ENCODE measurements at places on chromosomes 12 and 14.

DNA sequence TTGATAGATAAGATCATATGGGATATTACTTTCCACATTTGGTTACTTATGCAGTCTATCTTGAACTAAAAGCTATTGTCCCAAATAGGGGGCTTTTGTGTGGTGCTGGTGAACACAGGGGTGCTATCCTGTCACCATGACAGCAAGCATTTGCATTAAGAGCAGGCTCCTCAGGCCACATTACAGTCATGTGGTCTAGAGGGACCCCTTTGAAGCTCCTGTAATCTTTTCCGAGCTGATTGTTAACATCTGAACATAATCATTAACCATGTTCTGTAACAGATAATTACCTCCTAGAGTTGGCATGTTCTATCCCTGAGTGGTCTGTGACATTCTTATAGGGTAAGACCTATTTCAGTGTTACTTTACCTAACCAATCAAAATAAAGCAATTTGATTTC lies 178.8 kb downstream of the KTN1 start:
- DNase-seq: no peak

- no peak for DNase-seq
Measured at GRCh38 chr14:75268633-75269550, 9.7 kb upstream of the FOS start.

- no peak for DNase-seq
Measured at GRCh38 chr14:26138764-26139445, 458.9 kb downstream of the NOVA1 start.

DNA sequence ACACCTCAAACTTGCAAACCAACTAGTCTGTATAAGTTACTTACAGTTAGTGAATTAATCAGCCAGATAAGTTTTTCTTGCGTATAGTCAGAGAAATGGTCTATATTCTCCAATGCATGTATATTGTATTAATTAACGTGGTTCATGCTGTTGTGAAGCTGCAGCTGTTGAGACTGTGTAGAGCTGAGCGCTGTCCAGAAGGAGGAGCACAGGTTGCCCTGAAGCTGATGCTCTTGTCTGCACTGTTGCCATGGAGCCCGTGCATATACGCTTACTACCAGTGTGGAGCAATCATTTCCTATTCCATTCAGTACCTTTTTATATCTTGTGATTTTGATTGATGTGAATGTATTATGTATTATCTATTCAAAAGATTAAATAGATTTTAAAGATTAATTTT lies 74.3 kb upstream of the ARID2 start:
- DNase-seq: no peak

DNA sequence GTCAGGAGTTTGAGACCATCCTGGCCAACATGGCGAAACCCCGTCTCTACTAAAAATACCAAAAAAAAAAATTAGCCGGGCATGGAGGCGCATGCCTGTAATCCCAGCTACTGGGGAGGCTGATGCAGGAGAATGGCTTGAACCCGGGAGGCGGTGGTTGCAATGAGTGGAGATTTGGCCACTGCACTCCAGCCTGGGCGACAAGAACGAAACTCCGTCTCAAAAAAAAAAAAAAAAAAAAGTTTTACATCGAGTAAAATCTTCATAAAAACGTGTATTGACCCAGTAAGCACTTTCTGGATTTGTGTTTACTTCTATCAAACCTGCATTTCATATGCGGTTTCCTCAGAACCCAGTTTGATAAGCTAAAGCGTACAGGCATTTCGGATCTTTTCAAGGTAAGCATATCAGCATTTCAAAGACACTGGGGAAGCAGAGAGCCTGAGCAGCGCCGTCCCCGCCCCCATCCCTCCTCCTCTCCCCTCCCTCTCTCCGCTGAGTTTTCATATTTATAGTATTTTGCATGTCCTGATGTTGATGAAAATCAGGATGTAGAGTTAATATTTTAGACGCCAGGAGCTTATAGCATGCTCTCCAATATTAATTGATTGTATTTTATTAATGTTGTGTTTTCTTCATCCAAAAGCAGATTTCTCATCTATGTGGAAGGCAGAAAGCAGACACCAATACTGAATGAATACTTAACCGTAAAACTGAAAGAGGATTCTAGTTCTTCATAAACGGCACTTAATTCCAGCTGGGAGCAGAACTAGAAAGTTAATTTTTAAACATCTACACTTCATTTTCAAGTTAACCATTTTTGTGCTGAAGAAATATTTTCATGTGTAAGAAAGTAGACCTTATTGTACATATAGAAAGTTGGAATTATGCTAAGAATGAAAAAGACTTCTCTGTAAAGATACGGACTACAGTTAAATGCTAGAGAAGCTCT lies 9.2 kb upstream of the HIP1R start:
- no peak for DNase-seq

DNA sequence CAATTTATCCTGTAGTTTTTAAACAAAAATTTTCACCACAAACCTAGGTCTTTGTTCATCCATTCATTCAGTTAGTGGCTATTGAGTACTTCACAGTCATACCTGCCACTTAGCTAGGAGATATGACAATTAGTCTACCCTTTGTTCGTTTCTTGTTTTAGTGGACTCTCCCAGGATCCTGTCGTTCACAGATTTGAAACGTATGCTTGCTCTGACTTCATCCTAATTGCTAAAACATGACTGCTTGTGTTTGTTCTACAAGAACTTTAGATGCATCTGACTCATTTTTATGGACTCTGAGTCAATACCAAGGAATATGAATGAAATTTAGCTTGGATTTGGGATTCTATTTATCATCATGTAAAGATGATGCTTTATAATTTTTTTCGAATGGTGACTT lies 69.5 kb downstream of the TBC1D30 start:
- no peak for DNase-seq

- no peak for DNase-seq
Measured at GRCh38 chr12:87344699-87345098, 684.5 kb downstream of the C12orf50 start.

- no peak for DNase-seq
Measured at GRCh38 chr12:64716839-64717455, 42.3 kb downstream of the GNS start.

DNA sequence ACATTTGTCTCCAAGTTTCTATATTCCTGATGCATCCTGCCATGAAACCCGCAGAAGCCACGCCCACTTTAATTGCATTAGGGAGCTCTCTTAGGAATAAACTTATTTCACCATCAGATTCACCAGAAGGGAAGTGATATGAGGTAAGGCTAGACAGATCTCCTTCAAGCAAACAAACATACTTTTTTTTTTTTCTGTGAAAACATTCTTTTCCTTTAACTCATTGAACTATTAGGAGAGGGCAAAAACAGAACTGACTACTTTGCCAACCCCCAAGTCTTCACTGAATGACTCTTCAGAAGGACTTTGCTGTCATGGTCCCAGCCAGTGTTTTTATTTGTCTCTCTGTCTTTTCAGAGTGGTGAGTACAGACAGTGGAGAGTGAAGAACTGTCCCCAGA lies 48.4 kb downstream of the GTF2A1 start:
- no peak for DNase-seq

GRCh38 chr14:99137913-99138571 lies 134.0 kb downstream of the BCL11B start:
- no peak for DNase-seq

Measured in esophagus muscularis mucosa (tissue), 4 donors.